Activated CD4-positive, CD25-positive, alpha-beta regulatory T cell treated with anti-CD3 and anti-CD28 coated beads, Interleukin-2, amount 50 U/mL, for 16 hours (primary cell): ENCODE measurements at places on chromosomes 3 and 15.
A peak's percentile ranks its signal among the peaks of the same experiment; 100 is the strongest.

- DNase-seq: peak; percentile 45
Observed at GRCh38 chr3:32176989-32177701, 61.3 kb upstream of the CMTM8 start.

DNA sequence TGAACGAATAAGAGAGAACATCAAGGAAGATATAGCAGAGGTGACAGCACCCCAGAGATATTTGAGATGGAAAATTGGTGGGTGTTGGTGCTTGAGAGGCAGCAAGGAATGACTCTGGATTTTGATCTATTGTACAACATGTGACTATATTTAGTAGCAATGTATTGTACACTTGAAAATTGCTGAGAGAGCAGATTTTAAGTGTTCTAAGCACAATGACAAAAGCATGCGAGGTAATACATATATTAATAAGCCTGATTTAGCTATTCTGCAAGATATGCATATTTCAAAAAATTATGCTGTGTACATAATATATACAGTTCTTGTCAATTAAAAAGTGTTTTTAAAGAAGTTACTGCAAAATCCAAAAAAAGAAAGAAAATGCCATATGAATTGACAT lies 194.3 kb downstream of the SLC9A9 start:
- DNase-seq: no peak

DNA sequence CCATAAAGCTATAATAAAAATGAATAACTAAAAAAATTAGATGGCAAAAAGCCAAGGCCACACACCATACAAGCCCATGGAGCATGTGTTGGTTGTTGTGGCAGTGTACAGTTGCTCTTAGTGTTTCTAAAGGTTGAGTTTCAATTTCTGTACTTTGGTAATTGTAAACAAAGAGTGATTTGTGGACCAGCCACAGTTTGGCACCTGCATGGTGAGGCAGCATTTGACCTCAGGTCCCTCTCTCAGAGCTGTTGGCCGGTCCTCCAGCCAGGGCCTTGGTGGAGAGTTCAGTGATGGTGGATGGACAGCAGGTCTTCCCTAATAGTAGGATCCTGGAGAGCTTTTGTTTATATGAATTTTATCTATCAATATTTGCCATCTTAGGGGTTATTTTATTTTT lies 5.6 kb downstream of the ACAD9 start:
- no peak for DNase-seq

- DNase-seq: no peak
Observed at GRCh38 chr15:94098921-94099573, 132.3 kb upstream of the MCTP2 start.

GRCh38 chr3:184322731-184323487 lies 8.5 kb downstream of the EIF4G1 start:
- no peak for DNase-seq

DNA sequence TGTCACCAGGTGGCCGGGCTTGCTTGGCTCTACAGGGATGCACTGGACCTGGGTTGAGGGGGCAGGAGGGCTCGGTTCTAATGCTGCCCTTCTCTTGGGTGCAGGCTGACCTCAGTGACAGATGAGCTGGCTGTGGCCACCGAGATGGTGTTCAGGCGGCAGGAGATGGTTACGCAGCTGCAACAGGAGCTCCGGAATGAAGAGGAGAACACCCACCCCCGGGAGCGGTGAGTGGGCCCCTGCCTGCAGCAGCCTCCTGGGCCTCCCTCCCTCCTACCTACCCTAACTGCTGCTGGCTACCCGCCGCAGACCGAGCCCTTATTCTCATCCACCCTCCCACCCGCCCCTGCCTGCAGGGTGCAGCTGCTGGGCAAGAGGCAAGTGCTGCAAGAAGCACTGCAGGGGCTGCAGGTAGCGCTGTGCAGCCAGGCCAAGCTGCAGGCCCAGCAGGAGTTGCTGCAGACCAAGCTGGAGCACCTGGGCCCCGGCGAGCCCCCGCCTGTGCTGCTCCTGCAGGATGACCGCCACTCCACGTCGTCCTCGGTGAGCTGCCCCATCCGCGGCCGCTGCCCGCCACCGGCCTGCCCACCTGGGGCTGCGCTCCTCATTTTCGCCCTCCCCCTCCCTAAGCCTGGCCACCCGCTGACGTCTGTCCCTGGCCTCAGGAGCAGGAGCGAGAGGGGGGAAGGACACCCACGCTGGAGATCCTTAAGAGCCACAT lies 5.6 kb downstream of the FES start:
- DNase-seq: no peak

GRCh38 chr15:56804938-56805337 lies 71.6 kb upstream of the ZNF280D start:
- no peak for DNase-seq

GRCh38 chr15:58726867-58727266 lies 22.6 kb downstream of the ADAM10 start:
- no peak for DNase-seq

GRCh38 chr15:60766391-60767128 lies 287.6 kb upstream of the ICE2 start:
- no peak for DNase-seq

GRCh38 chr3:144053121-144053520 lies 81.5 kb downstream of the DIPK2A start:
- no peak for DNase-seq

DNA sequence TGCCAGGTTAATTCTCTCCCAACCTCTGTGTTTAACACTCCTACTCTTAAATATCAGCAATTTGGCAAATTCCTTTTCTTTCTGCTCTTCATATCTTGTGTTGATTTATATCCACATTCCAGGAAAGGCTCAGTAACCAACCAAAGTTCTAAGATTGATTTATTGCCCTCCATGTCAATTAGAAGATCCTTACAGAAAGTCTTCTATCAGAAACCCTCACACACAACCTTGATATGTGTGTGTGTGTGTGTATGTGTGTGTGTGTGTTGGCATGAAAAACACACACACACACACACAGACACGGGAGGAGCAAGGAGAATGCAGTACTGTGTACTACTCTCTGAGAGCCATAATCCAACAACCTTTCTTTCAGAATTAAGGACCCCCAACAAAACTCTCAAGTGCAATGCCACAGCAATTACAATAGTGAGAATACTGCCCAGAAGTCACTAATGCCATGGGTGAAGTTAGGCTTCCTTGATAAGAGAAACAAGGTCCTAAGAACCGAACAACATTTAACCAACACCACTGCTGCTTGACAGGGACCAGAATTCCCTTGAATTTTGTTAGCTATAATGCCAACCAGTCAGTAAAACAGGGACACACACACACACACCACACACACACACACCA lies 1.1 kb downstream of the LSAMP start:
- no peak for DNase-seq

- DNase-seq: no peak
Observed at GRCh38 chr15:93779341-93779740, 452.0 kb upstream of the MCTP2 start.

GRCh38 chr3:45604066-45604465 lies 9.5 kb downstream of the LIMD1 start:
- DNase-seq: no peak

DNA sequence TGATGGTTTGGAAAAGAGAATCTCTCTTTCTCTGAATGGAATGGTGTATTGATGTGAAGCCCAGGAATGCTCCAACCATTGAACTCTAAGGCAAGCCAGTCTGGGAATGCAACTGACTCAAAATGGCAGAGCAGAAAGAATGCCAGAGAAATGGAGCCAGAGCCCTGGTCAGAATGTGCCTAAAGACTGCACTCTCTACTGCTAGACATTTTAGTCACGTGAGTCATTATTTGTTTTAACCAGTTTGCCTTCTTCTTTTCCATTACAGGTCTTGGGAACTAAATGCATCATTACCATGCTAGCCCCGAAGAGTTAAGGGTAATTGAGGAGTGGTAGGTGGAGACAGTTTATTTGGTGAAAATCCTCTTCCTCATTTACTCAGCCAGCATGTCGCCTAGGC lies 67.3 kb upstream of the TRIM42 start:
- no peak for DNase-seq

DNA sequence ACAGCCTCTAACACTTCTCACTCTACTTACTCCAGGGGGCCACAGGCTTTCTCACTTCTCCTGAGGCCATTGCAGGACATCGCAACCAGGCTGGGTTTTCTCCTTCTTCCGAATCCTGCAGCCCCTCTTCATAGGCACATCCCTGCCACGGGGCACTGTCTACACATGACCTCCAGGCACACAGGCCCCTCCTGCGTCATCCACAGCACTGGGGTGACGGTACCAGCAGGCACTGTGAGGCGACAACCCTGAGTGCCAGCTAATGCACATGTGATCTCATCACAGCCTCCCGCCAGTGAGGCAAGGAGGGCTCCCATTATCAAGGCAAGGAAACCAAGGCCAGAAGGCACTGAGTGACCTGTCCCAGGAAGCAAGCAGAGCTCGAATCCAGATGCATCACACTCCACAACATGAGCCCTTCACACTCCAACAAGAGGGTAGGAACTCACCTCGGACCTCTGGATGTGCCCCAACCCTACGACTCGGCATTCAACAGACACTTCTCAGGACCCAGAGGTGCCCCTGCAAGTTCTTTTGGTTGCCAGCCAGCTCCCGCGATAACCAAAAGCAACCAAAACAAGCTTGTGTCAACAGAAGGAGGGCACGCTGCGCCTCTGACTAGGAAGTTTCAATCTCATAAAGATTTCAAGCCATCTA lies 16.7 kb downstream of the FAM174B start:
- DNase-seq: no peak

DNA sequence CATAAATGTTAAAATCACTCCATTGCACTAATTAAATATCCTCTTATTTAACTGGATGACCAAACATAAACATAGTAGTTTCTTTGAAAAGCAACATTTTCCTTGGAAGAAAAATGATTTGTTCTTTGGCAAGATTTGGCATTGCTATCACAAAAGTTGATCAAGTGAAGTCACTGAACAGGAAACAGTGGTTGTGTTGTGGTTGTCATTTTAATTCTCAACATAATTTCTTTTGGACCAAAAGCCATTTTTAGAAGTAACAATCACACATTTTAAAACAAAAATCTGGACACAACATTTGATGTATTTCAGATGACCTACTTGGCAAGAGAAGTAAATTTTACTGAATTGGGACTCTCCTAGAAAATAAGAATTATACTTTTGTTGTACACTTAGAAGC lies 872.3 kb downstream of the ROBO1 start:
- no peak for DNase-seq

- DNase-seq: no peak
Observed at GRCh38 chr3:148955544-148956346, 35.6 kb upstream of the GYG1 start.

GRCh38 chr3:146164971-146165769 lies 4.2 kb upstream of the PLOD2 start:
- no peak for DNase-seq

- DNase-seq: no peak
Observed at GRCh38 chr3:96416549-96417255, 397.7 kb upstream of the EPHA6 start.

- DNase-seq: no peak
Observed at GRCh38 chr3:170826047-170826446, 43.9 kb downstream of the RPL22L1 start.

DNA sequence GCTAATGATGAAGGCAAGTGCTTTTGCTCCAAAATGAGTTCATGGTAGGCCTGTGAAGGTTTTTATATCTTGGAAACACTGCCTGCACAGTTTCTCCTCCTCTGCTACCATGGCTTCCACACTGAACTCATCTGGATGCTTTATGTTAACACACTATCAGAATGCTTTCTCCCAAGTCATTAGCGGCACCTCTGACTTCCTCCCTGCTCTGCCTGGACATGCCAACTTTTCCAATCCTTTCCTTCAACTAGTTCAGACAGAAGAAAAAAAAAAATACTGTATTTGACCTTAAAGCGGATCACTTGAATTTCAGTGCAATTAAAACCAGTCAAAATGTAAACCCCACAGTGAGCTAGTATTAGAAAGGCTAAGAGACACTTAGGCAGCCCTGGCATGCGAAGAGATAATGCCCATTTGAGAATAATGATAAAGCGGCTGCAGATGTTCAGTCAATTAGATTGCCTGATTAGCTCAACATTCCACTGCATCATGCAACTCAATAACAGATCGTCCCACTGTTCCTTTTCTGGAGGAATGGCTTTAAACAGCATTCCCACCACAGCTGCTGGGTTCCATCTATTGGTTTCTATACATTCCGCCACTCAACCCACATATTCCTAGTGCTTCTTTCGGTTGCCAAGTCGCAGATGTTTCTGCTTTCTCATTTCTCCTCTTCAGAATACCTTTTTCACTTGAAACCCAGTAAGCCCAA lies 51.7 kb downstream of the CNTN3 start:
- no peak for DNase-seq

GRCh38 chr3:136882571-136882970 lies 20.6 kb downstream of the NCK1 start:
- no peak for DNase-seq

GRCh38 chr3:13122081-13123012 lies 49.1 kb upstream of the IQSEC1 start:
- DNase-seq: no peak

DNA sequence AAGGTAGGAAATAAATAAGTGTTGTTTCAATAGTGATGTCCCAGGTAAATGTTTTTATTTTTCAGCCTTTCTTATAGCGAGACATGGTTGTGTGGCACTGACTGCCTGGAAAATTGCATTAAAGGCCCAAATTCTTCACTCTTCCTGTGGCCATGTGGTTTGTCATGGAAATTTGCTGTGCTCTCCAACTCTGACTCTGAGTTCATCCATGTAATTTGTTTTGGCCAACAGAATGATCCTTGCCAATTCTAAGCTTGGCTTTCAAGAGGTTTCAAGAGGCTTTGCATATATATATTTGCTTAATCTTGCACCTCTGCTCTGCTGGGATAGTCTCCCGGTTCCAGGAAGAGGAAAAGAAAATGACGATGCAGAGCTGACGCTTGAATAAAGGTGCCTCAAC lies 107.5 kb upstream of the ARHGEF26 start:
- no peak for DNase-seq

GRCh38 chr15:89628301-89628700 lies 27.0 kb downstream of the KIF7 start:
- no peak for DNase-seq

- no peak for DNase-seq
Observed at GRCh38 chr3:72892081-72892775, 4.4 kb downstream of the GXYLT2 start.

- DNase-seq: no peak
Observed at GRCh38 chr3:30112411-30112810, 494.0 kb upstream of the TGFBR2 start.

DNA sequence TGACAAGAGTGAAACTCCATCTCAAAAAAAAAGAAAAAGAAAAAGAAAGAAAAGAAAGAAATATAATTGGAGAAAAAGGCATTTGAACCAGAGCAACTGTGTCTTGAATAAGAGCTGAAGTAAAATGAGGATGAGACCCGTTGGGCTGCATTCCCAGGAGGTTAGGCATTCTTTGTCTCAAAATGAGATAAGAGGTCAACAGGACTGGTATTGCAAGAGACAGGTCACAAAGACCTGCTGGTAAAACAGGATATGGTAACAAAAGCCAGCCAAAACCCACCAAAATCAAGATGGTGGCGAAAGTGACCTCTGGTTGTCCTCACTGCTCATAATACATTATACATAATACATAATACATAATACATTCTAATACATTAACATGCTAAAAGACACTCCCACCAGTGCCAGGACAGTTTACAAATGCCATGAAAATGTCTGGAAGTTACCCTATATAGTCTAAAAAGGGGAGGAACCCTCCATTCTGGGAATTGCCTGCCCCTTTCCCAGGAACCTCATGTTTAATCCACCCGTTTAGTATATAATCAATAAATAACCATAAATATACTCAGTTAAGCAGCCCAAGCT lies 8.6 kb upstream of the TIPIN start:
- DNase-seq: no peak

- no peak for DNase-seq
Observed at GRCh38 chr3:66280304-66280703, 59.5 kb downstream of the SLC25A26 start.
